Stimulated activated naive CD8-positive, alpha-beta T cell treated with anti-CD3 and anti-CD28 coated beads, Interleukin-15, Interleukin-2, amounts not matched to agents 100 U/mL and 50 U/mL, for 24 hours (primary cell): ENCODE measurements at places on chromosomes 11 and 22.

DNA sequence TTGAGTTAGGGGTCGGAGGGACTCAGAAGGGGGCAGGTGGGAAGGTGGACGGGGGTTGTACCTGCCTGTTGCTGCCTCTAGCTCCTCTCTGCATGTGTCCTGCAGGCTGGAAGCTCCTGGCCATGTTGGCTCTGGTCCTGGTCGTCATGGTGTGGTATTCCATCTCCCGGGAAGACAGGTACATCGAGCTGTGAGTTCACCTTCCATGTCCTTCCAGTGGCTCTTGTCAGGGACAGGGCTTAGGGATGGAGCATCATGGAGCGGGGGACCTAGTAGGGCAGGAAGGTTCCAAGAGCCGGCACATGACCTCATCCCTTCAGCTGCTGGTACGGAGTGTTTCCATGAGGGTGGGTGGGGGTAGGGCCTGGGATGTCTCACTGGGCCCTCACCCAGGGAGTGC is 50.9 kb downstream of the ST3GAL4 start:
- no peak for DNase-seq

DNA sequence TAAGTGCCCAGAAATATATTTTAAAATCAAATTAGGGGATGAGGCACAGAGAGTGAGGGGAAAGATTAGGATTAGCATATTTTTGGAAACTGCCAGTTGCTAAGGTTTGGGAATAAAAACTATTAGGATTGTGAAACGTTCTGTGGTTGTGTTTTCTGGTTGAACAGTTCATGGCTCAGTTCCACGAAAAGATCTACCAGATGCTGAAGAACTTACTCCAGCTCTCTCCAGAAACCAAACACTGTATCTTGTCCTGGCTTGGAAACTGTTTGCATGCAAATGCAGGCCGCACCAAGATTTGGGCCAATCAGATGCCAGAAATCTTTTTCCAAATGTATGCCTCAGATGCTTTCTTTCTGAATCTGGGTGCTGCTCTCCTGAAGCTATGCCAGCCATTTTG is 15.3 kb downstream of the UBE4A start:
- no peak for DNase-seq

DNA sequence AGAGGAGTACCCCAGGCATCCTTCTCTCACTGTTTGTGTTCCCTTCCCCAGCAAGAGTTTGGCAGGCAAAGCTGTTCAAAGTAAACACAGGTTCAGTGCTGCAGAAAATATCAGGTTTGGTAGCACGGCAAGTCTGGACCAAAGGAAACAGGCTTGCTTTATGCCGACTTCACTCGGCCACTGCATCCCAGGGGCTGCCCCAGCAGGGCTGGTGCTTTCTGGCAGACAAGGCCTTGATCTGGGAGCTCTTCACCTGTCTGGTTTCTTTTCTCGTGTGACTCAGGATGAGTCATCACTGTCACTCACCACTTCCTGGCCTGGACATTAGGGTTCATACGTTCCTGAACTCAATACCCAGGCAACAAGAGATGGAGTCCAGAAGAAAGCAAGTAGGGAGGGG is 52.6 kb upstream of the NAV2 start:
- DNase-seq = peak; percentile 12

DNA sequence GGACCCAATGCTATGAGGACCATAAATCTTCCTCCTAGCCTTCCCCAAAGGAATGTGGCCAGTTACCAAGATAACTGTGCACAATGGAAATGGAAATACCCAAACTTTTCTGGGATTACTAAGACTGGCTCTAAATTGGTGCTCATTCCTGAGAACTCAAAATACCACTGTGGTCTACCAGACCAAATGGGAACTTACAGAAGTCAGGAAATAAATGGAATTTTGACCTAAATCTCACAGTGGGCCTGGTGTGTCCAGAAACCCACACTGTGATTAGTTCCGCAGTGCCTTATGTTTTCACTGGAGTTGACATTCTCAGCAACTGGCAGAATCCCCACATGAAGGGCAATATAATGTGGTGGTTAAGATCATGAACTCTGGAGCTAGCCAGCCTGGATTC is 99.4 kb upstream of the ZC3H12C start:
- DNase-seq = no peak

GRCh38 chr11:61332281-61332796 is 566 bp downstream of the DDB1 start:
- DNase-seq = peak; percentile 27

DNA sequence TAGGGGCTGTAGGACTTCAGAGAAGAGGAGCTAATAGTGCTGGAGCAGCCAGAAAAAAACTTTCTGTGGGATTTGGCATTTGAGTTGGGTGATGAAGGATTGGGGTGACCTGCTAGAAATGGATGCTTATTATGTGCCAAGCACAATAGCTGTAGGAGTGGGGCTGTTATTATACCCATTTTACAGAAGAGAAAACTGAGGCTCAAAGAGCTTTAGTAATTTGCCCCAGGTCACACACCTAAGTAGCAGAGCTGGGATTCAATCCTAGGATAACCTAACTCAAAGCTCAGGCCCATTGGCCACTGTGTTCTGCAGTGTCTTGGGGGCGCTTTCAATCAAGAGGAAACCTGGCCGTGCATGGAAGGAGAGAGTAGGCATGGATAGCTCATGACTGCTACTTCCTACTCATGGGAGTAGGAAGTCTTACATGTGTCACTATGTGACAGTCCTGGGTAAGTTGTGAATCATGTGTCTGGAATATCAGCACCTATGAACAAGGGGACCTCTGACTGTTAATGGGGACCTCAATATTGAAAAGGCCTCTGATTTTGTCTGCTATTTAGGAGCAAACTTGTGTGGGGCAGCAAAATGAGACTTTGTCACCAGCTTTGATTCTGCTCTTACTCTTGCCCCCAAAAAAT is 6.1 kb upstream of the ELF5 start:
- no peak for DNase-seq

- no peak for DNase-seq
Observed at GRCh38 chr22:43257549-43257948, 70.6 kb upstream of the TTLL12 start.

- no peak for DNase-seq
Observed at GRCh38 chr11:33110083-33110482, 51.2 kb downstream of the CSTF3 start.

GRCh38 chr11:73164803-73165540 is 22.9 kb upstream of the FCHSD2 start:
- no peak for DNase-seq
